ENCODE measurements at places on chromosomes 3 and 15. TPM values are rescaled to one million over a fixed set of nuclear protein-coding genes. Genes with fewer than 3 reads are reported as not detected.

DNA sequence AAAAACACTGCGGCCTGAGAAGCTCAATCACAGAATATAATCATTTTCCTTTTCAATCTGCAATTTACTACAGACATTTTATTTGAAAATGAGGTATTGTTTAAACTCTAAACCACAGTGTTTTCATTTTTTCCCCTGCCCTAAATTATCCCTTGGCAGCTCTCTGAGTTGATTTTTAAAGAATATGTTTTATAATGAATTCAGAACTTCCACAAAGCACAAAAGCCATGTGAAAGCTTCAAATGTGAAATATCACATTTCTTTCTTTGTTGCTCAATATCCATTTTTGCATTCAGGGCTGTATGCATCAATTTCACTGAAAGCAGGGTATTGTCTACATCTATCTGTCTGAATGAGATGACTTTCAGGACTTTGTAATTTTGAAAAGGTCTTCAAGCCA lies 813.6 kb upstream of the ALCAM start:
- no peak for DNase-seq

DNA sequence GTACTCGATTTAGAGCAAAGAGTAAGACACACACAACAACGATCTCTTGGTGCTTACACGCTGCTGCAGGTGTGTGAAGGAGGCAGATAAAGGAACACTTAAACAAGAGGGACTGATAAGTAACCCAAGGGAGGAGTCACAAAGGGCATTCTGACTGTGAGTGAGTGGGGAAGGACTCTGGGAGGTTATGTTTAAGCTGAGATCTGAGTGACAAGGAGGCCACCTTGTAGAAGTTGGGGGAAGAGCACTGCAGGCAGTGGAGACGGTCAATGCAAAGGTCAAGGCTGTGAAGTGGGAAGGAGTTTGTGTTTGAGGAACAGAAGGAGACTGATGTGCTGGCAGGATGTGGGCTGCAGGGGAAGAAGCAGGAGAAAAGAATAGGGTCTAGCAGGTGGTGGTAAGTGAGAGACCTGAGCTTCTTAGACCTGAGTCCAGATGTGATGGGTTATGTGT lies 63.1 kb downstream of the LPP start:
- no peak for DNase-seq

Gene AQP9
- not detected for total RNA-seq

DNA sequence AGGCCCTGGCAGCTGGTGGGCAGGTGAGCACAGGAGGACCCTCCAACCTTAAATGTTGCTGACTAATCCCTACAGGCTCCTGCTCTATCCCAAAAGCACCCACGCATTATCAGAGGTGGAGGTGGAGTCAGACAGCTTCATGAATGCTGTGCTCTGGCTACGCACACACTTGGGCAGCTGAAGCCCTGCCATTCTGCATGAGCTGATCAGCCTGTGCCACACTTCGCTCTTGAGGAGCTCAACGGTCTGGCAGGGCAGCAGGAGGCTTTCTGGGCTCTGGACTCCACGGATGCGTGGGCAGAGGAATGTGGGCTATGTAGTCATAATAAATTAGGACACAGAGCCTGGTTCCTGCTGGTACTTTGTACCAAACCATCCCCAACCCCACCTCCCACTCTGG lies 6.1 kb downstream of the MST1 start:
- DNase-seq = no peak

Gene EFHB
- 0.68 TPM for total RNA-seq

Gene RFT1
- total RNA-seq = 16.7 TPM

Gene KNL1
- 40.3 TPM for total RNA-seq

Gene GRK7
- not detected for total RNA-seq

- DNase-seq = no peak
These were observed 79.4 kb downstream of the SMAD3 start for GRCh38 chr15:67144609-67145311.

- no peak for DNase-seq
These were observed 45.2 kb downstream of the CDAN1 start for GRCh38 chr15:42691770-42692169.

Gene KCNAB1
- not detected for total RNA-seq

- peak; percentile 79 for DNase-seq
These were observed 307.0 kb downstream of the ARPP21 start for GRCh38 chr3:35946121-35946853.

DNA sequence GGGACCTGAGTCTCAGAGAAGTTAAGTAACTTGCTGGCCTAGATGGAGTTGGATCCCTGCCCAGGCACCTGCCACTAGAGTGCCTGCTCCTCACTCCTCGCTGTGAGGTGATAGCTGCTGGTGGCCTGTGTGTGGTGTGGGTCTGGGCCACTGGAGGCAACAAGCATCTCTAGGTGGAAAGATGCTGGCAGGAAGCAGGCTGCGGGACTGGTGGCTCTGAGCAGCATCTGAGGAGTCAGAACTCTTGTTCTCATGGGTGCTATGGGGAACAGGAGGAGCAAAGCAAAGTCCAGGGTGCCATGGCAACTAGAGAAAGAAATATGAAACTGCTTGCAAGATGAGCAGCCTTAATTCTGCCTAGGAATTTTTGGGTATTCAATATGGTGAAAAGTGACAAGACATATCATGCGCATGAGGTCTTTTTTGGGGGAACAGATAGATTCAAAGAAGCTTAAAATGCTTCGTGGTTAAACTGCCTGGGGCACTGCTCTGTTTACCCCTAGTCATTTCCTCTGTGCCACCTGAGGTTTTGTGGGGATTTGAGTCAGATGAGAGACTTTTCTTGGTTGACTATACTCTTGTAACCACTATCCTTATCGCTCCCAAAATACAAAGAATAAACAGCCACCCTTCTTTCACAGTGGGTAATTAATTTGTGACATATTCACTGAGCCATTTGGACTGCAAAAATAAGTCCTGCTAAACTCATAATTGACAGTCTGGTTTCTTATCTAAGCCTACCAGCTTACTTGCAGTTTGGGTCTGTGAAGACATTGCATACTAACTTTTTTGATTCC lies 50.3 kb downstream of the MED12L start:
- DNase-seq = no peak

DNA sequence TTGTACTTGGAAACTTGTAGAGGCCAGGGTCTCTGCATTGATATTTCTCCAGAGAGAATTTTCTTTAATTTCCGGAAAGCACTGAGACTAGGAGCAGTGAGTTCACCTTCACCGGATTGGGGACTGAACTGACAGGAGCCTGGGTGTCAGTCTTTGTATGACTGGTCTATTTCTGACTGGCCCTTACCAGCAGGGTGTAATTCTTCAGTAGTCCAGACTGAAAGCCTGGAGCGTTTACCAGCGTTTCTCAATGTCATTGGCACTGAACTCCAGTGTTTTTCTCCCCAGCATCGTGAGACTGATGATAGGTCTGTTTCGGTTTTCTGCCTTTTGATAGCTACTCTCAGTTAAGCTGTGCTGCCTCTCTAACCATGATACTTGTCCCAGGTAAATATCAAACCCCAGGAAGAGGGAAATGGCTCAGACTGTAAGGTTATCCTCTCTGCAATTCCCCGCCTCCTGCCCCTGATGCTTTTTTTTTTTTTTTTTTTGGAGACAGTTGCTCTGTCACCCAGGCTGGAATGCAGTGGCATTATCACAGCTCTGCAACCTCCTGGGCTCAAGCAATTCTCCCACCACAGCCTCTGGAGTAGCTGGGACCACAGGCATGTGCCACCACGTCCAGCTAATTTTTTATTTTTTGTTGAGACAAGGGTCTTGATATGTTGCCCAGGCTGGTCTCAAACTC lies 103.6 kb downstream of the CACNA2D3 start:
- no peak for DNase-seq

GRCh38 chr3:13493867-13494441 lies 13.8 kb downstream of the HDAC11 start:
- no peak for DNase-seq

DNA sequence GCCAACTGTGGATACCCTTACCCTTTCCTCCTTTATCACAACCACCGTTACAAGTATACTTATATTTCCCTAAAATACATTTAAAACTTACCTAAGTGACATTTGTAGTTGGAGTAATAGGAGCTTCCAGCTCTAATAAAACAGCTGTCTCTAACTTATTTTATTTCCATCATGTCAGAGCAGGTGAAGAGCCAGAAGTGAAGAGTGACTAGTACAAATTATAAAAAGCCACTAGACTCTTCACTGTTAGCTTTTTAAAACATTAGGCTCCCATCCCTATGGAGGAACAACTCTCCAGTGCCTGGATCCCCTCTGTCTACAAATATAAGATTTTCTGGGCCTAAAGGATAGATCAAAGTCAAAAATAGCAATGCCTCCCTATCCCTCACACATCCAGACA lies 102.3 kb downstream of the MME start:
- no peak for DNase-seq

DNA sequence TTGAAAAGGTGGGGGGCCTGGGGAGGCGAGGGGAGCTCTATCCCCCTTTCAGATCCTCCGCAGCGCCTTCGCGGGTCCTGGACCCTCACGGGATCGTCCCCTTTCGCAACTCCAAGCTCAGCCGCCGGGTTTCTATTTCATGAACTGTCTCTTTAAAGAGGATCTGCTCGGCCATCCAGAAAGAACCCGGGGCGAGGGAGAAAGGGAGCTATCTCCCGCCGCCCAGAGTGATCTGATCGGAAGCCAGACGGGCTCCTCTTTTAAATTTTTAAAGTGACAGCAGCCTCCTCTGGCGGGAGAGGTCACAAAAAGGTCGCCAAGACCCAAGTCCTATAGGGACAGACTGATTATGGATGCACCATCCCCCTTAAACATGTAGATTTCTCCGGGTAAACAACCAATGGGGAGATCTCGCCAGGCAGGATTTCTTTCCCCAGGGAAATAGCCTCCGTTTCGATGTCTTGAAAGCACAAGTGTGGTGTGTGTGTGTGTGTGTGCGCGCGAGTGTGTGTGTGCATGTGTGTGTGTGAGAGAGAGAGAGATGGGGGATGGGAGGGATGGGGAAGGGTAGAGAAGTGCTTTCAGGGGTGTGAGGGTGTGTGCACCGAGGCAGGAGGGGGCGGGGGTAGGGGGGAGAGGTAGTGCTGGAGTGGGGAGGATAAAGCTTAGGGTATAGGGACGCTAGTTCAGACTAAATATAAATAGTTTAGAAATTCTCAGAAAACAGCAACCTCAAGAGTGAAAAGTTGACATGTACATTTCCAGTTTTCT lies 516.1 kb downstream of the MECOM start:
- peak; percentile 62 for DNase-seq

GRCh38 chr15:80325206-80325605 lies 73.2 kb upstream of the CTXND1 start:
- no peak for DNase-seq

Gene C3orf70
- total RNA-seq = 0.26 TPM

DNA sequence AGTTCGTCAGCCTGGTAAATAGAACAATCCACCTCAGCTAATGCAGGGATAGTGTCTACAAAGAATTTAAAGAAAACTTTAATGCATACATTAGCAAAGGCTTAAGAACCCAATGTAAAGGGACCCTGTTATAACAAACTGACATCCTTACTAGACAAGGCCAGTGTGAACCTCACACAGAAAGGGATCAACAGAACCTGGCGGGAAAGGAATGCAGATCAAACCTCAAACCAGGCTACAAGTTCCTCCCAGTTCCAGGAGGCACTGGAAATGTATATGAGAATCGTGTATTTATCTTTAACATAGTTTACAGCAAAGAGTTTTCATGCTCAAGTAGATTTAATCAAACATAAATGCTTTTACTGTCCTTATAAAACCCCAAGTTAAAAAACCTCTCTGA lies 37.6 kb upstream of the ATP11B start:
- no peak for DNase-seq

DNA sequence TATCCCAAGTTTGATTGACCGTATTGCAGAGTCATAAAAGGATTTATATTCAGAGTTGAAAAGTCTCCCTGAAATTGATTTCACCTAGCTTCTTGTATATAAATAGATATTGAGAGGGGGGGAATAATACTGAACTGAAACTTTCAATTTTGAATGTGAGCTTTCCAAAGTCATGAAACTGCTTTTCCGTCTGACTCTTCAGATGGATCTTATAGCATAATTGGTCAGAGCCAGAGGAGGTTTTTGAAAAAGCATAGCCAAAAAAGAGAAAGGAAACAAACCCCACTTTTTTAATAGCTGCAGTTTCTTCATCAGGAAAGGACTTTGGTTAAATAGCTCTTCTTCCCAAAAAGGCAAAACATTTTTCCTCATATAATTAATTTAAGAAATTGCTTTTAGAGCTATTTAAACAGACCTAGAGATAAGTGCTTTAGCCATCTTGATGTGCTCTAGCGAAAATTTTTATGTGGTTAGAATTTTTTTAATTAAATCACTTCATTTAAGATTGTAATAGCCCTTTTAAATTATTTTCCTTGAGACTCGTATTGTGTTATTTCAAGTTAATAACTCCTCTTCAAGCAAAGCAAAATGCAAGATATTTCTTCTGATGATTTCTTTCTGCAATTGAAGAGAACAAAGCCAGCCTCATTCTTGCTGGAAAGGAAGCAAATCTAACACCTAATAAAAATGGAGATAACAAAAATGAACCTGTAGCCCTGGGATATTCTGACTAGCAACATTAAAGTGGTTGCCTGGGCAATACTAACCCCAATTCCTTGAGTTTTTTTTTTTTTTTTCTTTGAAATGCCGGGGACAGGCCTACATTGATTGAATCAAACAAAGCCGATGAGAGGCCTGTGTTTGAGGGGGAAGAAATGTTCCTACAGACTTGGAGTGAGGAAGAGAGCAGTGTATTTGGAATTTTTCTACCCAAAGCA lies 173.6 kb downstream of the PTPRG start:
- DNase-seq = no peak

DNA sequence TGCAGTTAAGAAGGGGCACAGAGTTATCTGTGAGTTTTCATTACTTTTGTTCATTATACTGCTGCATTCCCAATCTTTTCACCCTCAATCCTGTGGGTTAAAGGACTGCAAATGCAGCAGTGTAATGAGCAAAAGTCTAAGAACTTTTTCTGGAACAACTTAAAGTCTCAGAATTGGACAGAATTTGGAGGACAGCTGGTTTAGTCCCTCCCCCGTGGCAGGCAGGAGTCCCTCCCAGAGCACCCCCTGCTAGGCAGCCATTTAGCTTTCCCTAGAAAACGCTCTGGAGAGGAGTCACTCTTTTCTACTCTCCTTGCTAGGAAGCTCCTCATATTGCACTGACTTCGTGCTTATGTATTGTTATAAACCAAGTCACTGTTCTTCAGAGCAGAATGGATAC lies 156.3 kb upstream of the UBE2E1 start:
- DNase-seq = peak; percentile 18

- DNase-seq = no peak
These were observed 690 bp downstream of the TP53BP1 start for GRCh38 chr15:43492266-43492665.

Gene HEMK1
- total RNA-seq = 7.9 TPM

GRCh38 chr15:91889111-91889815 lies 35.8 kb downstream of the SLCO3A1 start:
- no peak for DNase-seq

- no peak for DNase-seq
These were observed 150.2 kb upstream of the BHLHE40 start for GRCh38 chr3:4829031-4829394.

- no peak for DNase-seq
These were observed 42.0 kb downstream of the RASA2 start for GRCh38 chr3:141528800-141529199.

- DNase-seq = peak; percentile 96
These were observed 26.4 kb downstream of the ANXA2 start for GRCh38 chr15:60371175-60372051.

Gene SLC51B
- not detected for total RNA-seq
